Osteocyte (in vitro differentiated cells): ENCODE measurements at places on chromosomes 12 and 14. TPM values are rescaled to one million over a fixed set of nuclear protein-coding genes. Genes with fewer than 3 reads are reported as not detected.

The BATF gene
- not detected in 2 replicates for total RNA-seq

The LYZ gene
- 0.21 TPM in 1 of 2 replicates, not detected in the other for total RNA-seq

The BRF1 gene
- 41.7 and 43.5 TPM in 2 replicates for total RNA-seq

The ADCY6 gene
- 71.7 and 71.9 TPM in 2 replicates for total RNA-seq

The BCL11B gene
- 0.16 and 0.18 TPM in 2 replicates for total RNA-seq

The KRT72 gene
- not detected in 2 replicates for total RNA-seq

The DCN gene
- 2,230 and 2,247 TPM in 2 replicates for total RNA-seq

The ISCU gene
- 93.9 and 103 TPM in 2 replicates for total RNA-seq

The A2ML1 gene
- total RNA-seq: not detected in 2 replicates

The OLR1 gene
- total RNA-seq: not detected in 2 replicates

The MEG3 gene
- not detected in 2 replicates for total RNA-seq

The KRT77 gene
- not detected in 2 replicates for total RNA-seq

The GPRC5A gene
- total RNA-seq: 25.7 and 27.3 TPM in 2 replicates

The OASL gene
- 0.21 and 0.24 TPM in 2 replicates for total RNA-seq

The EML1 gene
- total RNA-seq: 34.8 and 38.1 TPM in 2 replicates
